Kidney epithelial cell (primary cell): ENCODE measurements at places on chromosomes 2 and 18.

DNA sequence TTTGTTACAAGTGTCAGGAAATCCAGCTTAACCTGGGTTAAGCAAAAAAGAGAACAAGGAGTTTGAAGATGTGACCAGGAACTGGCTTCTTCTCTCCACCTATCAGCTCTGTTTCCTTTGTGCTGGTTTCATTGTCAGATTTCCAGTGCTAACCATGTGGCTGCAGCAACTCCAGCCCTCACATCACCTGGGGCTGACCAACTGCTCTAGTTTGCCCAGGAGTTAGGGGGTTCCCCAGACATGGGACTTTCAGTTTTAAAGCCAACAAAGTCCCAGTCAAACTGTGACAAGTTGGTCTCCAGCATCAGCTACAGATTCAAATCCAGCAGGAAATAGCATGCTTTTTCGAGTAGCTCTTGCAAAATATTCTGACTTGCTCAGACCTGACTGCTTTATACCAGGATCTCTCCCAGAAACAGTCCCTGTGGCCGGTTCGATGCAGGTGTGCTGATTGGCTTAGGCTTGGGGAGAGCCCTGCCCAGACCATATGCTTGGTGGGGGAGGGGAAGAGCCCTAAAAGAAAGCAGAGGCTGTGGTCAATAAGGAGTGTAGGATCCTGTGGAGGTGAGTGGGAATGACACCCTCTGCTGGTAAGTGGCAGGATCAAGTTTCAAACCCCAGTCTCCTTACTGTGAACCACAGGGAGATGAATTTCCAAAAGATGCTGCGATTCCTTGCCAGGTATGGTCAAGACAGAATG, 49.5 kb downstream of the KCNE4 start:
- DNase-seq = no peak

DNA sequence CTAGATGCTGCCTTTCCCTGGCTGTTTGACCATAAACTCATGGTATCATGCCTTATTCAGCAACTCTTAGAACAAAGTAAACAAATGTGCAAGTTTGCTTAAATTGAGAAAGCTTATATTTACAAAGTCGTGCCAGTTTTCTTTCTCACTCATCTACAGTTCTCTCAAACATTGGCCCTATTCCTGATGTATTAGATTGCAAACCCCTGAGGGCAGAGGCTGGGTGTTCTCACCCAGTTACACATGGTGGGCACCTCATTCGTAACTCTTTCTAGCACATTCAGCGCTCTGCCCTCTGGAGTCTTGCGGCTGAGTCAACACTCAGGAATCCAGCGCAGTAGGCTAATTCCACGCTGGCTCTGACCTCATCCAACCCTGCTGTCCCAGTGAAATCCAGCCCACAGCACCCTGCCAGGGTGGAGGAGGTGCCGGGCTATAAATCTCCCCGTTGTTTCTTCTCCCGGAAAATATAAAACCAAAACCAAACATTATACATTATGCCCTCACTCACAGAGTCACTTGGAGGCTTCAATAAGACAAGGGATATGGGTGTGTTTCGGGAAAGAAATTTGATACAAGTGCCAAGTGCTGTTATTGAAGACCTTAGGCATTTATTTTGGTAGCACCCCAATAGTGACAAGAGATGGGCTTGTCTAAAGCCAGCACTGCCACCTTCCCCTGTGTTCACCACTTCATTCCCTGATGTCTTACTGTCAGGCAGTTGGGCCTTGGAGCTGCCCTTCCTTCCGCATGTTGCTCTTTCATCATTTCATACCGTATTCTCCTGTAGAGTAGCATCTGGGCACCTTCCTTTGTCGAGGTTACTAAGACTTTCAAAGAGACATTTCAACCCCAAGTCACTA, 287.4 kb downstream of the PRKCE start:
- DNase-seq = peak; percentile 94

- no peak for DNase-seq
Measured at GRCh38 chr18:72762515-72763122, 105.2 kb downstream of the NETO1 start.

GRCh38 chr18:50454387-50454988, 79.6 kb downstream of the SKA1 start:
- DNase-seq = no peak

GRCh38 chr2:71935262-71935848, 212.3 kb downstream of the CYP26B1 start:
- DNase-seq = no peak

DNA sequence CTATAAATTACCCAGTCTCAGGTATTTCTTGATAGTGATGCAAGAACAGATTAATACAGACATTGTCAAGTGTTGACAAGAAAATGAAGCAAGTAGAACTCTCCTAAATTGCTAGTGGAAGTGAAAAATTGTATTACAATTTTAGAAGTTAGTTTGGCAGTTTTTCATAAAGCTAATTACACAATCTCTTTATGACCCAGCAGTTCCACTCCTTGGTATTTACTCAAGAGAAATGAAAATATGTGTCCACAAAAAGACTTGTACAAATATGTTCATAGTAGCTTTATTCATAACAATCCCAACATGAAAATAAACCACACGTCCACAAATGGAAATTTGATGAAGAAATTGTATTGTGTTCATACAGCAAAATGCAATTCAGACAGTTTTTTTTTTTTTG, 49.4 kb downstream of the PDE1A start:
- DNase-seq = no peak

DNA sequence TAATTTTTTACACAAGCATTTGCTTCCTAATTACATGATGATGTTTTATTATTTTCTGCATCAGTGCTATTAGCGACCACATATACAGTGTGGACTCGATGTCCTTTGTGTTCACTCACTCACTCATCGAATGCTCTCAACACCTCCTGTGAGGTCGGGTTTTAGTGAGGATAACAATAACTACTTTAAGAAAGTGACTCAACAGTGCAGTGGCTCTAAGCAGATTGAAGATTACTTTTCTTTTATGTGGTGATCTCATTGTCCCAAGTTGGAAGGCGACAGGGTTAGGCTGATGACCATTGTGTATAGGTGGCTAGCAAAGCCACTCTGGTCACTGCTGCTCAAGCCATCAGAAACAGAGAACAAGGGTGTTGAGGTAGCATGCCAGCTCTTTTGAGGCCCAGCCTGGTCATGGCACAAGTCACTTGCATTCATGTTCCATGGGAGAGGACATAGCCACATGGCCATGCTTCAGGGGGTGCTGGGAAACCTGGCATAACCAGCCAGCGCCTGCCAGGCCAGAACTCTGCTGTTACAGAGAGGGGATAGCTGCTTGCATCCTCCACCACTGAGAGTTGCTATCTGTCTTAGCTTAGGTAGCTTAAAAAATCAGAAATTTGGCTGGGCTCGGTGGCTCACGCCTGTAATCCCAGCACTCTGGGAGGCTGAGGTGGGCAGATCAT, 60.4 kb downstream of the PDCL3 start:
- no peak for DNase-seq

DNA sequence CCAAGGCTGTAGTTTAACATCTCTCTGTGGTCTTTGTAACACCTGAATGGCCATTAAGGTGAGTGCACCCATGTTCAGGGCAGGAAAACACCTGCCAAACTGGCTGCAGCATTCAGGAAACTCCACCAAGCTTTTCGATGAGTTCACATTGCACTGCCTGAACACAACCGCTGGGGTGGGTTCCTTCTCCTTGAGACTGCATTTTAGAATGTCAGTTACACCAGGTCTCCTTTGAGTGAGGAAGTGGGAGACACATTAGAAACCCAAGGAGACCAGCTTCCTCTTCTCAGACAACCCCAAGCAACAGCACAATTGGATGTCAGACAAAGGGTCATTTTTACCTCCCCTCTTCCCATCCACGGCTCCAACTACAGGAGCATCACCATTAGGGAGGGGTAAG, 35.2 kb downstream of the CYRIA start:
- no peak for DNase-seq

DNA sequence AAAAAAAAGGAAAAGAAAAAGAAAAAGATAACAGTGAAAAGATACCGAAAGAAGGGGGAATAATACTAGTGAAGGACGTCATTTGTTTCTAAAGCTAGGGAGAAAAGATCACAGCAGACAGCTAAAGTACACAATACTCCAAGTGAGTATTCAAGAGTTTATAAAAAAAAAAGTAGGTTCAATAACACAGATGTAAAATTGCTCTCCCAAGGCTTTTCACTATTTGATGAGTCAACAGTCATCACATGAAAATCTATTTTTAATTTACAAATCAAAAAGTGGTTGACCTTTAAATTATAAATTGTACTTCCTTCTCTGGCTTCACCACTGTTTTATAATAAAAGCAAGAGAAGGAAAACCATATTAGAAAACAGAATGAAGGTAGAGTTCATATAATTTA, 144.0 kb downstream of the ZRANB3 start:
- no peak for DNase-seq

DNA sequence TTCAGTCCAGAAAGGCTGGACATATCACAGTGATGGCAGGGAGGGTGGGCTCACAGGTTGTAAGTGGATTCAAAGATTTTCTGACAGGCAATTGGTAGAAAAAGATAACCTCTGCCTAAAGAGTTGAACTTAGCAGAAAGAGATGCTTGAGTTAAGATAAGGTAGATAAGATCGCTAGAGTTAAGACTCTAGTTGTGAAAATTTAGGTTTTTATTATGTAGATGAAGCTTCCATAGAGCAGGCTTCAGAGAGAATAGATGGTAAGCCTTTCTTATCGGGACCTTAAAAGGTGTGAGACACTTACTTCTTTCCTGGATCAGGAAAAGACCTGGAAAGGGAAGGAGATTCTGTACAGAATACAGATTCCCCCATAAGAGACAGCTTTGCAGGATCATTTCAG, 134.4 kb downstream of the GULP1 start:
- no peak for DNase-seq

DNA sequence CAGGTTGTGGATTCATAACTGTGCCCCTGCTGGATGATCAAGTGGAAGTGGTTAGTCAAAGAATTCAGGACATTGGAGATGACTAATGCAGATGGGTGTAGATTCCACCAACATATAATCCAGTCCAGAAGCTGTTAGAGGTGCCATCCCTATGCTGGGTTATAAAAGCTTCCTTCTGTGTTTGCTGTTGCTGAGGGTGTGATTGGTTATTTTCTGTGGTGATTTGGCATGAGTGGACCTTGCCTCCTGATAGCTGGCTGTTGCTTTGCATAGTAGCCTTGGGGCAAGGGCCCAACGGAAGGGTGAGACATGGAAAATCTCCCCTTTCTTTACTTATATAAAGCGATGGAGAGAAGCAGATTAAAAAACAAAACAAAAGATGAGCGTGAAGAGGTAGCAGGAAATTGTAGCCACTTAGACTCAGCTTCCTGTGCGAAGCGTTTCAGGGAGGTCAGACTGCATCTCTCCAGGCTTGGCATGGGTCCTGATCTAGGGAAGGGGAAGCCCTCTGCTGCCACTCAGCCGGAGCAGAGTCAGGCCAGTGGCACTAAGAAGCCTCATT, 190.4 kb downstream of the FMNL2 start:
- DNase-seq = no peak

- DNase-seq = peak; percentile 19
Measured at GRCh38 chr2:210617732-210618330, 61.4 kb downstream of the CPS1 start.

- no peak for DNase-seq
Measured at GRCh38 chr18:79965119-79965902, 868 bp downstream of the HSBP1L1 start.

DNA sequence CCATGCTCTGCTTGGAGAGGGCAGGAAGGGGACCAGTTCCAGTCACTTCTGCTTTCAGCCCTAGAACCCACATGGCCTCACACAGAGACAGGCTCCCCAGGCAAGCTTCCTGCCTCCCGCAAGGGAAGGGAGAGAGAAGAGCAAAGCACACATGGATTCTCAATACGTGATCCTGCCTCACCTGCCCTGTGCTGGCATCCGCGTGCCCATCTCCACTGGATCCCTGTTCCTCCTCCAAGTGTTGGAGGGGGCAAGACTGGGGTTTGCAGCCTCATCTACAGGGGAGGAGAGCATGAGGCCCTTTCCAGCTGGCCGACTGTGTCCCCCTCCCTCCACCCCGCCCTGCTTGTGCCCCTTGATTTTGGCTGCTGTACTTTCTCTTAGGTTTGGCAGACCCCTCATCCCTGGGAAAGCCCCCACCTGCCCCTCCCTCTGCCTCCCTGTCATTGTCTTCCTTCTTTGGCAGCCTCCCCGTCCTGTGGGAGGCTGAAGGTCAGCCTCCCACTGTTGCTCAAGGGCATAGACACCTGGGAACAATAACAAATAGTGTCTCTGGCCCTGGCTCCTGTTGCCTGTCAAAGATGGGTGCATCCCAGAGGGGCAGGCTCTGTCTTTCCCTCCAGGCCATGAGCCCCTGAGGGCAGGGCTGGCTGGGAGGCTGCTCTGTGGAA, 22.7 kb downstream of the KCNF1 start:
- DNase-seq = no peak

- peak; percentile 19 for DNase-seq
Measured at GRCh38 chr2:48114256-48114655, 208.0 kb upstream of the FBXO11 start.

- DNase-seq = no peak
Measured at GRCh38 chr18:36623091-36623490, 205.7 kb downstream of the TPGS2 start.

DNA sequence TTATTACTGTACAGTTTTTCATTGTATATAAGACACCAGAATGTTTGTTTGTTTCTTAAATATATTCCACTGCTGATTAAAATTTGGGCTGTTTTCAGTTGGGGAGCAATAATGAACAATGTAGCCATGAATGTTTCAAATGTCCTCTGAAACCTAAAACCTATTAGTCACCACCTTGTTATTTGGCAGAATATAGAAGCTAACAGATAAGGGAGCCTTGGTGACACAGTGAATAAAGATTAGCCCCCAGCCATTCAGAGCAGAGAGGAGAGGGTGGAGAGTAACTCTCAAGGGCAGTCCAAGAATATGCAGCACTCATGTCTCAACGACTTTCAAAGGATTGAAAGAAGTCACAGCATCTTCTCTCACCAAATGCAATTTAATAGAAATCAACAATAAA, 43.1 kb upstream of the ATP8B1 start:
- no peak for DNase-seq

DNA sequence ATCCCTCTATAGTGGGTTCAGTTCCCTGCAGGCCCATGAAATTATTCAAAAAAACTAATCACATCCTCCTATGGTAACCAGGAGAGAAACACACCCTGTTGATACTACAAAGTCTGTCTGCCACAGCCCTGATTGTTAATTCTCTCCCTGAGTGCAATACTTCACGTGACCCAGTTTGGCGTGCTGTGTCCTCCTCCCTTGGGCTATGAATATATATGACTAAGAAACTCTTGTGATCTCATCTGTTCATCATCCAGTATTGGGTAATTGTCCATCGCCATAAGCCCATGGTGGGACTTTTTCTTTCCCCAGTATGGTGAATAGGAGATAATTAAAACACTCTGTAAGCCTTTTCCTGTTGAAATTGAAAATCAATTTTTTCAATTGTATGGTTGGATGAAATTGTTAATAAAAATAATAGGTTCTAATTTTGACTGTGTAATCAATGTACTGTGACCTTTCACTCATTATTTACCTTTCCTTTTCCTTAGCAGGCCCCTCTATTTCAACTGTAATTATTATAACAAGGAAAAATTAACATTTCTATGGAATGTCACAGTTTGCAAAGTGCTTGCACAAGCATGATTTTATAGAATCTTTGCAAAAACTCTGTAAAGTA, 1822.6 kb downstream of the SUCLG1 start:
- no peak for DNase-seq
